ENCODE measurements at places on chromosomes 1 and 21. TPM values are rescaled to one million over a fixed set of nuclear protein-coding genes. Genes with fewer than 3 reads are reported as not detected.

The EFNA3 gene
- 8.4 TPM for total RNA-seq

The DAB1 gene
- 0.14 TPM for total RNA-seq

The RAB7B gene
- total RNA-seq: 22.7 TPM

The KCNE1 gene
- total RNA-seq: 0.34 TPM

The COQ8A gene
- total RNA-seq: 4.4 TPM

The CLDN17 gene
- total RNA-seq: 1.4 TPM

The UQCRHL gene
- 0.68 TPM for total RNA-seq

The CNKSR1 gene
- total RNA-seq: 12.3 TPM

The CC2D1B gene
- total RNA-seq: 27.0 TPM

The HCRTR1 gene
- not detected for total RNA-seq

The PIK3R3 gene
- 16.7 TPM for total RNA-seq

The JAM2 gene
- total RNA-seq: not detected

The TCEANC2 gene
- total RNA-seq: 4.2 TPM

The CLCA4 gene
- total RNA-seq: 26.7 TPM

The DIO1 gene
- total RNA-seq: not detected

The GJB3 gene
- 113 TPM for total RNA-seq

The ADGRB2 gene
- 0.34 TPM for total RNA-seq

The TCHH gene
- 0.14 TPM for total RNA-seq

The OR4F29 gene
- not detected for total RNA-seq

The HUNK gene
- total RNA-seq: 0.07 TPM
